ENCODE measurements at places on chromosomes 1 and 21. TPM values are rescaled to one million over a fixed set of nuclear protein-coding genes. Genes with fewer than 3 reads are reported as not detected.

- H3K27ac ChIP-seq = no peak overlapping the region
- H3K4me1 ChIP-seq = peaks cover 5% of the 10 kb centered on the region
- DNase-seq = no peak
- H3K27me3 ChIP-seq = peaks cover 6% of the 10 kb centered on the region
- no peaks in the 10 kb centered on the region for H3K36me3 ChIP-seq
Observed at GRCh38 chr1:54989968-54990810, 8.5 kb upstream of the BSND start.

GRCh38 chr1:153880962-153881361, 41.8 kb downstream of the GATAD2B start:
- DNase-seq = no peak
- peaks cover 1% of the 10 kb centered on the region for H3K4me1 ChIP-seq
- peaks cover 7% of the 10 kb centered on the region for H3K36me3 ChIP-seq
- no peak overlapping the region for H3K4me3 ChIP-seq

DNA sequence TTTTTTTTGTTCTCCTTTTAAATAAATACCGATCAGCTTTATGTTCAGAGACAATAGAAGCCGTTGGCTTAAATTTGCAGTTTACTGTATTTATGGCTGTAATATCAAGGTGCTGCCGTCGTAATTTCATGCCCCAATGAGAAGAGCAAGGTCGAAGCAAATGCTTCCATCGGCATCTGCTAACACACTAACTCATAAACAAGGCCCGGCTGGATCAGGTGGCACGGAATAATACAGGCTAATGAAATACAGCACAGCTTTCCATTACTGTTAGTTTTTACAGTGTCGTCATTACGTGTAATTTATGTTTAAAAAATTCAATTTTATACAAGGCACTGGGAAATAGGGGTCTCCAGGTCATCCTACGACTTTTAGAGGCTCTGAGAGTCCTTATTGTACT, 119.0 kb downstream of the PEX14 start:
- no peak overlapping the region for H3K27ac ChIP-seq
- H3K27me3 ChIP-seq = no peaks in the 10 kb centered on the region
- DNase-seq = no peak

The ADAMTS1 gene
- 0.95 TPM for total RNA-seq

The URB1 gene
- 39.2 TPM for total RNA-seq

The CHI3L1 gene
- total RNA-seq = not detected
